ENCODE measurements at places on chromosomes 5 and 9.

GRCh38 chr9:135217836-135218235, 130.4 kb downstream of the OLFM1 start:
- no peak for DNase-seq

DNA sequence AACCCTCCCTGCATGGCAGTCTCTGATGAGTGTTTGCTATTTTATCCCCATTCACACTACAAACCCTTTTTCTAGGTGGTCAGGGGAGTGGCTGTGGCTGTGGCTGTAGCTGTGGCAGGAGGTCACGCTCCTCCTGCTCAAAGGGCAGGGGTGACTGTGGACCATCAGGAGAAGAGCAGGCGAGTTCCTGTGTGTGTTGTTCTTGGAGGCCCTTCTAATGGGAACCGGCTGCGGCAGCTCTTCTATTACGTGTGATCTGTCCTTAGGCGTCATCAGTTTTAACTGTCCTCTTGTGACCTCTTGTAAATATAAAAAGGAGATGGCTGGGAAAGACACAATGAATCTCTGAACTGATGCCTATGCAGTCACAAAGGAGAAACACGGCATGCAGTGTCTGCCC, 65.1 kb downstream of the ANKH start:
- DNase-seq = no peak

- DNase-seq = no peak
These were observed 18.7 kb upstream of the ADAM19 start for GRCh38 chr5:157594257-157594656.

GRCh38 chr5:101482931-101483330, 579.8 kb upstream of the ST8SIA4 start:
- no peak for DNase-seq

- no peak for DNase-seq
These were observed 46.0 kb downstream of the PTPRD start for GRCh38 chr9:10566848-10567247.

DNA sequence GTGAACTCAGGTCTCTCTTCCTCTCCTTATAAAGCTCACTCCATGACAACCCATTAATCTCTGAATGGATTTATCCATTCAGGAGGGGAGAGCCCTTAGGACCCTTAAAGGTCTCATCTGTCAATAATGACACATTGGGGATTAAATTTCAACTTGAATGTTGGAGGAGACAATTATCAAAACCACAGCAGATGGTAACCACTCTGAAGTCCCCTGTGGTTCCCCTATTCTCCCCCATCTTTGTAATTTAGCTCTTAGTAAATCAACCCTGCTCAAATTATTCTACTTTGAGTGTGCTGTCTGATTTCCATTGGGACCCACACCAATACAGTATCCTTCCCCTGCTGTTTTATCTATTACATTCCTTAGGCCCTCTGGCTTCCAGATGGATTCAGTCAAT, 72.0 kb upstream of the RAI14 start:
- DNase-seq = no peak

- no peak for DNase-seq
These were observed 70.4 kb upstream of the ANKRD55 start for GRCh38 chr5:56303511-56303910.

DNA sequence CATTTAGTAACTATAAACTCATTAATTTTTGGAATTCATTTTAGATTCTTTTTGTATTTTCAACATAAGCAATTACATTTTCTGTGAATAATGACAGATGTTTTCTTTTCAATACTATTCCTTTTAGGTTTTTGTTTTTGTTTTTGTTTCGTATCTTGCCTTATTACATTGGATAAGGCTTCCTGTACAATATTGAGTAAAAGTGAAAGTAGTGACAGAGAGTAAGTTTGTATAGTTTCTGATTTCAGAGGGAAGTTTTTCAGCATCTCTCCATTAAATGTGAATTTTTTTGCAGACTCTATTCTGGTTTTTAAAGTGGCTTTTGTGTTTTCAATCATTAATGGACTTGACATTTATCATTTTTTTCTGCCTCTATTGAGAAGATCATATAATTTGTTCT, 12.8 kb upstream of the CAMK4 start:
- no peak for DNase-seq

- DNase-seq = no peak
These were observed 504.2 kb downstream of the ACTL7B start for GRCh38 chr9:108351571-108351970.

- DNase-seq = no peak
These were observed 485 bp upstream of the HABP4 start for GRCh38 chr9:96449523-96449844.

GRCh38 chr5:137753691-137754187, 424 bp downstream of the HNRNPA0 start:
- no peak for DNase-seq

GRCh38 chr5:158640593-158640980, 459.1 kb downstream of the EBF1 start:
- no peak for DNase-seq

- no peak for DNase-seq
These were observed 1005.0 kb upstream of the CDH10 start for GRCh38 chr5:25649628-25650265.

DNA sequence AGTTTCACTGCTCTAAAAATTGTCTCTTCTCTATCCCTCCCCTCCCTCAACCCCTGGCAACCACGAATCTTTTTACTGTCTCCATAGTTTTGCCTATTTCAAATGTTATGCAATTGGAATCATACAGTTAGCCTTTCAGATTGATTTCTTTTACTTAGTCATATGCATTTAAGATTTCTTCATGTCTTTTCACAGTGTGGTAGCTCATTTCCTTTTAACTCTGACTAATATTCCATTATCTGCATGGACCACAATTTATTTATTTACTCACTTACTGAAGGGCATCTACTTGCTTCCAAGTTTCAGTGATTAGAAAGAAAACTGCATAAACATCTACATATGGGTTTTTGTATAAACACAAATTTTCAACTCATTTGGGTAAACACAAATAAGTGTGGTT, 372.3 kb downstream of the CDH18 start:
- no peak for DNase-seq

GRCh38 chr5:149388498-149389190, 9.6 kb upstream of the IL17B start:
- DNase-seq = no peak

GRCh38 chr5:71651579-71651978, 64.4 kb downstream of the MCCC2 start:
- DNase-seq = no peak

- DNase-seq = no peak
These were observed 330.6 kb upstream of the MEF2C start for GRCh38 chr5:89213573-89213972.

- DNase-seq = no peak
These were observed 93.7 kb downstream of the LHX2 start for GRCh38 chr9:124105266-124105665.

DNA sequence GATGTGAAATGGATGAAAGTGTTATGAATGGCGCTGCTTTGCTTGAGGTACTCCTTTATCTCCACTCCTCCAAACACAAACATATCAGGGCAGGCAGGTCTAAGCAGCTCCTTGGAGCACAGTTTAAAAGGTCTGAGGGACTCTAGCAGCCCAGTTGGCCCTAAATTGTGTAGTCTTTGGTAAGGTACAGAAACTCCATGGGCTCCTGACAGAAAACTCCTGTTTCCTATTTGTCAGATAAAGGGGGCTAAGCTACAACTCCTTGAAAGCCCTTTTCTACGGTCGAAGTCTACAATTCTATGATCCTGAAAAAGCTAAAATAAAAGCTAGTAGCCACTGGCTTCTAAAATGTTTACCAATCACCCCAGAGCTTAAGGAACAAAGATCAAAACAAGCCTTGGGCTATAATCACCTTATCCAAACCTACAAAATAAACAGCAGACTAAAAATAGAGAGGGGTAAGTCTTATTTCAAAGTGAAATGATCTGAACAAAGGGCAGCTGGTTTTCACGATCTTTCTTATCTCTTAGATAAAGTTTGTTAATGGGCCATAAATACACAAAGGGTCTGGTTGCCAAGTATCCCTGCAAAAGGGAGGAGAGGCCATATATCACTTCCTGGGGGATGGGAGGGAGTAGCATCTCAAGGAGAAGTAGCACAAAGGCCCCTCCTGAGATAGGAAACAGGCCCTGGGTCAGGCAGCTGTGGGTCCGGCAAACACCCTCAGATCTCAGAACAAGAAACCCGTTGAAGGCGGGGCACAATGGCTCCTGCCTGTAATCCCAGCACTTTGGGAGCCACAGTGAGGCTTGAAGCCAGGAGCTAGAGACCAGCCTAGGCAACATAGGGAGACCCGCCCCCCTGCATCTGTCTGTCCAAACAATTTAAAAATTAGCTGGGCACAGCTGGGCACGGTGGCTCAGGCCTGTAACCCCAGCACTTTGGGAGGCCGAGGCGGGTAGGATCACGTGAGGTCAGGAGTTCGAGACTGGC, 28.3 kb upstream of the DENND4C start:
- no peak for DNase-seq

All from caudate nucleus (tissue), 63 donors.